ENCODE measurements at places on chromosomes 2 and 18.

- no peak for DNase-seq
Observed at GRCh38 chr2:8378016-8378810, 303.6 kb upstream of the ID2 start.

- DNase-seq: peak; percentile 73
Observed at GRCh38 chr2:60551240-60552077, 2.0 kb downstream of the BCL11A start.

DNA sequence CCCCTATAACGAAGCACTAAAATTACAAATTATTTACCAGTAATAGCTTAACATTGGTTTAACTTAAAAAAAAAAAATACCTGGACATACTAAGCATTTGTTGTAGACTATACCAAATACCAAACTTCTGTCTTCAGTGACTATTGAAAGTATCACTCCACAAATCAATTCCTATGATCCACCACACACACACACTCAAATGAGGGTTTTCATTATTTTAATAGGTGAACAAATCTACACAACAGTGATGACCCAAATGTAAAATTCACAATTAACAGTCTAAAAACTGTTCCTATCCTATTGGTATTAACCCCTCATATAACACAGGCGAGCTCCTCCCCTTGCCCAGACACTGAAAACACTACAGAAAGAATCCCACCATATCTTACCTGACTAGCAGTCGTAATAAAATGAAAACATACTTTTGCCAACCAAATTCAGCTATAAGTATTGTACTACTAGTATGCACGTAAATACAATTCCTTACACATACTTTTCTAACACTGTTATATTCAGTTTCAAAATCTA is 2.5 kb downstream of the SP3 start:
- no peak for DNase-seq

DNA sequence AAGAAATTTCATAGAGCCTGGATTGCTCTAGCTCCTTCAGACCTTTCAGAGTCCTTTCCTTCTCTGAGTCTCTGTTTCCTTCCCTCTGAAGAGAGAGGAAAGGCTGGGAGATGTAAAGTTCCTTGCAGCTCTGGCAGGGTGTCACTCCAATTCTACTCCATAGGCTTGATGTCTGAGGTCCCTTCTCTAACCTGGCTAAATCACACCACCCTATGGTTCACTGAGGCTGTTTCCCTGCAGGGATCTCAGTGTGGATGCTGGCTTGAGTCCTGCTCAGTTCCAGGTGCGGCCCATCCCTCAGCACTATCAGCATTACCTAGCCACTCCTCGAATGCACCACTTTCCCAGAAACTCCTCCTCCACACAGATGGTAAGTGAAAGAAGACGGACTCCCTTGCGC is 209.7 kb downstream of the LOXHD1 start:
- DNase-seq: no peak

GRCh38 chr2:105712166-105712915 is 32.4 kb upstream of the NCK2 start:
- DNase-seq: peak; percentile 82

- no peak for DNase-seq
Observed at GRCh38 chr2:171083451-171083850, 77.2 kb downstream of the TLK1 start.

GRCh38 chr18:48228841-48229240 is 180.3 kb downstream of the ZBTB7C start:
- no peak for DNase-seq

Measured in fibroblast of skin of abdomen (primary cell).